ENCODE measurements at places on chromosomes 3 and 15.

- H3K4me1 ChIP-seq = no peaks in the 10 kb centered on the region
- H3K36me3 ChIP-seq = peaks cover 11% of the 10 kb centered on the region
- H3K4me3 ChIP-seq = no peak overlapping the region
- DNase-seq = no peak
Observed at GRCh38 chr3:188217726-188218125, 63.8 kb downstream of the LPP start.

DNA sequence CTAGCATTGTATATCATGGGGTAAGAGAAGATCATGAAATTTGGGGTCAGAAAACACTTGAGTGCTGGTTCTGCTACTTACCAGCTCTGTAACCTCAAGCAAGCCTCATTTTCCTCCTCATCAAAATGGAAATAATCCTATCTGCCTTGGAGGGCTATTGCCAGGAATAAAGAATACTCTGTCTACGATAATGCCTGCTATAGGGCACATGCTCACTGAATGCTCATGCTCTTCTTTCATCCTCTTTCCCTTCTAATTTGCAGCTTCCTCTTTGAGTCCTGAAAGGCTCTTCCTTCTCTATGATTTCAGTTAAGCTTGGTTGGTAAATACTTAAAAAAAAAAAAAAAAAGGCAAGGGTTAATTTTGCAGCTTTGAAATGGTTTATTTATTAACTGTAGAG lies 12.8 kb downstream of the RTP1 start:
- no peak for DNase-seq
- no peak overlapping the region for H3K27ac ChIP-seq

- H3K27ac ChIP-seq = no peak overlapping the region
- no peak for DNase-seq
- peaks cover 3% of the 10 kb centered on the region for H3K4me1 ChIP-seq
Observed at GRCh38 chr3:183464480-183464879, 36.1 kb upstream of the MCF2L2 start.

DNA sequence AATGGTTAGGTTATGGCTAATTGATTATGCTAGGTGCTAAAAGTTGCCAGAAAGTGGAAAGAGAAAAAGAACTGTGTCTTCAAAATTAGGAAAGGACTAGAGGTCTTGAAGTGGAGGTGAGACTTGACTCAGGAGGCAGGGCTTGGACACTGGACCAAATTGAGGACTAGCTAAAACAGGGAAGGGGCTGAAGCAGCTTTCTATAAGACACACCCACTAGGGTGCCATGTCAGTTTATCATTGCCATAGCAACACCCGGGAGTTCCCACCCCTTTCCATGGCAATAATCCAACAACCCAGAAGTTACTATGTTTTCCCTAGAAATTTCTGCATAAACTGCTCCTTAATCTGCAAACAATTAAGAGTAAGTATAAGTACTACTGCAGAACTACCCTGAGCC lies 42.9 kb upstream of the MITF start:
- H3K4me3 ChIP-seq = no peak overlapping the region
- DNase-seq = no peak
- H3K27ac ChIP-seq = no peak overlapping the region
- peaks cover 10% of the 10 kb centered on the region for H3K4me1 ChIP-seq
- no peaks in the 10 kb centered on the region for H3K36me3 ChIP-seq
- no peaks in the 10 kb centered on the region for H3K27me3 ChIP-seq

DNA sequence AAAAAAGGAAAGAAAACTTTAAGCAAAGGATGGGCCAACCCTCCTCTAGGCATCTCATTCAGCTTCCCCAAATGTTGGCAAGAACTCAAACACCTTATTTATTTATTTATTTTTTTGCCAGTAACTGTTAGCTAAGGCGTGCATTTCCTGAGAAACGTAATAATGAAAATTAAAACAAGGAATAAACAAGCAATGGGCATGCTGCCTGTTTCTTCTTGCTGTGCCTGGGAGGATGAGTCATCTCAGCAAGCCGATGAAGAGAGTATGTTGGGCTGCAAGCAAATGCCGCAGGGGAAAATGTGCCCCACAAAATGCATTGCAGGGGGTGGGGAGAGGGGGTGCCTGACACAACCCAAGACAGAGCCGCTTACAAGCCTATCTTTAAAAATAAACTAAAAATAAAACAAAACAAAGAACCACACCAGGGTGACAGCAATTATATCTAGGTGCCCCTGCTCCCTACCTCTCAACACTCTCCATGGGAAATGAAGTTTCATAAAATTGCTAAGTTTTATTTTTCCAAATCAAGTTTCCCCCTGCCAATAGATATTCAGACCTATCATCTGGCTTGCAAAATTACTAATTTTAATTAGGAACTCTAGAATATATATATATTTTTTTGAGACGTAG lies 40.3 kb downstream of the EIF4E3 start:
- H3K27me3 ChIP-seq = peaks cover 4% of the 10 kb centered on the region
- DNase-seq = no peak
- H3K4me1 ChIP-seq = no peaks in the 10 kb centered on the region
- H3K36me3 ChIP-seq = no peaks in the 10 kb centered on the region
- no peak overlapping the region for H3K4me3 ChIP-seq

DNA sequence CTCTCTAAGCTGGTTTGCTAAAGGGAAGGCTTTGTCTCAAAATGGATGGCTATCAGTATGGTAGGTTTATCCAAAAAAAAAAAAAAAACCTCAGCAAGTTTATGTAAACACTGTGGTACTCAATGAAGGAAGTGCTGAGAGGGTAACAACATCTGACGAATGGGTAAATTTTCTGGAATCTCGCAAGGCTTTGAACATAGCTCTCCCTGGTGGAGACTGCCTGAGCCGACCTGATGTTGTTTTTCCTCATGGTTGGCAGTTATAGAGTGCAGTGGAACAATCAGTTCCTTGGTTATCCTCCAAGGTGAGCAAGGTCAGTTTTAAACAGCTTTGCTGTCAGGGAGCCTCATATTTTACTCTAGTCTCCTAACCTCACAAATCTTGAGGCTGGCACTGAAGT lies 94.6 kb downstream of the ZPLD1 start:
- peaks cover 19% of the 10 kb centered on the region for H3K4me1 ChIP-seq
- no peaks in the 10 kb centered on the region for H3K36me3 ChIP-seq
- no peak overlapping the region for H3K27ac ChIP-seq
- H3K4me3 ChIP-seq = no peak overlapping the region
- DNase-seq = no peak

All from PC-9 (cell line).